ENCODE measurements at places on chromosomes 13 and 19.

DNA sequence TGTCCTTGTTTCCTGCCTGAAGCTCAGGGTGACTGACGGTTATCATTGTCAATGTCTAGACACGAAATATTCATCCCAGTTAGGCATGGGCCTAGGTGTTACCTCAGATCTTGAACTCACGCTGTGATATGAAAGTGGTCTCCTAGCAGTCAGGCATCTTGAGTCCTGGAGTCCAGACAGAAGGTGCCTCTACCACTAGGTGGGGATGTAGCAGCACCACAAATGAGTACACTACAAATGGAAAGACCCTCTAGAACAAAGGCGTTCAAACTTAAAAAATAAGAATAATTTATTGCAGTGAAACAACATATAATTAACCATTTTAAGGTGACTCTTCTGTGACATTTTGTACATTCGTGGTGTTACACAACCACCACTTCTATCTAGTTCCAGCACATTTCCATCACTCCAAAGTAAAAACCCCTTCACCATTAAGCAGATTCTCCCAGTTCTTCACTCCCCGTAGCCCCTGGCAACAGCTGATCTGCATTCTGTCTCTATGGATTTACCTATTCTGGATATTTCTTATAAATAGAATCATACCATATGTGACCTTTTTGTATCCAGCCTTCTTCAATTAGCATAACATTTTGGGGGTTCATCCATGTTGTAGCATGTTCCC, 11.9 kb upstream of the FRY start:
- no peak for DNase-seq

- no peak for DNase-seq
These were observed 626.5 kb downstream of the UQCRFS1 start for GRCh38 chr19:28586474-28586873.

GRCh38 chr13:34357435-34358232, 539.7 kb downstream of the RFC3 start:
- no peak for DNase-seq

DNA sequence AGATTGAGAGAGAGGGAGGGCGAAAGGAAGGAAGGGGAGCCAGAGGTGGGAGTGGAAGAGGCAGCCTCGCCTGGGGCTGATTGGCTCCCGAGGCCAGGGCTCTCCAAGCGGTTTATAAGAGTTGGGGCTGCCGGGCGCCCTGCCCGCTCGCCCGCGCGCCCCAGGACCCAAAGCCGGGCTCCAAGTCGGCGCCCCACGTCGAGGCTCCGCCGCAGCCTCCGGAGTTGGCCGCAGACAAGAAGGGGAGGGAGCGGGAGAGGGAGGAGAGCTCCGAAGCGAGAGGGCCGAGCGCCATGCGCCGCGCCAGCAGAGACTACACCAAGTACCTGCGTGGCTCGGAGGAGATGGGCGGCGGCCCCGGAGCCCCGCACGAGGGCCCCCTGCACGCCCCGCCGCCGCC, at the start of gene TNFSF11:
Gene TNFSF11, plus strand, starts transcription at position 142 of the 400 bp plus-strand sequence. Its CDS starts 152 bp downstream, at position 294.
- DNase-seq = no peak

DNA sequence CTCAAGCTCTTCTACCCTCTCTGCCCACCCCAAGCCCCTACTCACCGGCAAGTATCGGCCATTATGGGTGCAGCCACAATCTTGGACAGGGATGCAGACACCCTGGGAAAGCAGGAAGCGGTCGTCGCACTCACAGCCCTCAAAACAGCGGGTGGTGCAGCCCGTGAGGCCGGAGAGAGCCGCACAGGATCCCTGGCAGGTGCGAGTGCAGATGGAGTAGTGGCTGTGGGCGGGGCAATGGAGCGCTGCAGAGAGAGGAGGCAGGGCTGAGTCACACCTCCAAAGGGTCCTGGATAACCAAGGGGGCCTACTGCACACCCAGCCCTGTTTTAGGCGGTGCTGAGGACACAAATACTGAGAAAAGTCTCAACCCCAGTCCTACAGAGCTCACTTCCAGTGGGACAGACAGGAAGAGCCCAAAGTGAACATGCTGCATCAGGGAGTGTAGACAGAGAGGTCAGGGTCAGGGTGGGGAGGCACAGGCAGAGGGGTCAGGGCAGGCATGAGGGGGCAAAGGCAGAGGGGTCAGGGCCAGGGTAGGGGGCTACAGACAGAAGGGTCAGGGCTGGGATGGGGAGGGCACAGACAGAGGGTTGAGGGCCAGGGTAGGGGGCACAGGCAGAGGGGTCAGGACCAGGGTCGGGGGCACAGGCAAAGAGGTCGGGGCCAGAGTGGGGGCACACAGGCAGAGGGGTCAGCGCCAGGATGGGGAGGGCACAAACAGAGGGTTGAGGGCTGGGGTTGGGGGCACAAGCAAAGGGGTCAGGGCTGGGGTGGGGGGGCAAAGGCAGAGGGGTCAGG, 24.2 kb upstream of the FBL start:
- no peak for DNase-seq

DNA sequence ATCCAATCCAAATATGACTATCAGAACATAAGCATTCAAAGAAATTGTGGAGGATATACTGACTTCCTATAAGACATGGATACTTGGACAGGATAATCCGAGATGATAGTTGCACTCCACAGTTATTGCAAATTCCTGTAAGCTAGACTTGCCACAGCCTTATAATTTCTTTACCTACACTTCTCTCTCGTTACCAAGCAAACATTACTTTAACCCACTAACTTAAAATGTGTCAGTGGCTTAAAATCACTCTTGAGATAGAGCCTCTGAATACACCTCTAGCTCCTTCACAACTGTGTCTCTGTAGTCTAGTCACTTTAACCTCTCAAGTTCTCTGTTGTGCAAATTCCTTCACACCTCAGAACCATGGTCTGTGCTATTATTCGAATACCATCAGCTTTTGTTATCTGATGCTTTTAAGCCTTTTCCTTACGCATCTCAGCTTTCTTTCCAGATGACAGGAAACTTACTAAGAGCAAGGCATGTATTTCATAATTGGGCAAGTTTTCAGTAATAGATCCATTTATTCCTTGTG, 474.9 kb upstream of the MIR17HG start:
- DNase-seq = no peak

GRCh38 chr19:48661711-48662090, 11.1 kb downstream of the NTN5 start:
- no peak for DNase-seq

All from stimulated activated CD4-positive, alpha-beta T cell treated with anti-CD3 and anti-CD28 coated beads, Interleukin-1b, Interleukin-23, amount 100 ng/mL, for 1 hour (primary cell).